Right lobe of liver (tissue), 6 donors: ENCODE measurements at places on chromosomes 3 and 15. TPM values are rescaled to one million over a fixed set of nuclear protein-coding genes. Genes with fewer than 3 reads are reported as not detected.

DNA sequence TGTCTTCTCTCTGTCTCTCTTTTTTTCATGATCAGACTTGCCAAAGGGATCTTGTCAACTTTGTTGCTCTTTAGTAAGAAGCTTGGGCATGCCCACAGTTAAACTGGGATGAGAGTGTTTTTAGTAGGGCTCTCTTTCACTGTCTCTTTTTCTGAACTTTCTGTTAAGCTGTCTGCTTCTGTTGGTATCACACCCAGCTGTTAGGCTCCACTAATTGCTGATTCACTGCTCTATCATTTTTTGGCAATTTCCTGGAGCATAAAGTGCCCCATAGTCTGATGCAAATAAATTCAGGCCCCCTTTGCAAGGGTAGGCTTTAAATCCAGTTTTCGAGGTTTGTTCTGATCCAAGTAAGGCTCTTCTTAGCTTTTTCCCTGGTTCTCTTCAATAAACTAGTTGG, 360.4 kb upstream of the ADAMTS9 start:
- H3K27me3 ChIP-seq: no peaks in the 10 kb centered on the region
- H3K27ac ChIP-seq: no peak overlapping the region
- H3K4me1 ChIP-seq: no peaks in the 10 kb centered on the region

- H3K4me3 ChIP-seq: no peak overlapping the region
- no peak overlapping the region for H3K27ac ChIP-seq
- H3K36me3 ChIP-seq: no peaks in the 10 kb centered on the region
Observed at GRCh38 chr15:50676799-50677483, 9.7 kb downstream of the TRPM7 start.

DNA sequence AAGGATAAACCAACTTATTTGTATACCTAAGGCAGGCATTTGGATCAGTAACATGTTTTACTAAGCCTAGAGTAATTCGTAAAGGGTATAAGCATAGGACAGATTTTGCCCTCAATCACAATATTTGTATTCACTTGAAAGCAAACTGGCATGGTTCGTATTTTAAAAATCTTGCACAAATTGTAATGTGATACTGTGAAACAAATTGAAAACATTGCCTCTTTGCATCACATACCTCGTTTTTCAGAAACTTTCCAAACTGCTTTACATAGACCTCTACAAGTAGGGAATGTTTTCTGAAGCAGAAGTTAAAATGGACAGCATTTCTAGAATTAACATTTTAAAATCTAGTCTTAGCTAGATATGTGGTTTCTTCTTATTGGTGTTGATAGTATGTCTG, 11.6 kb downstream of the KBTBD8 start:
- no peak overlapping the region for H3K27ac ChIP-seq
- H3K4me3 ChIP-seq: no peak overlapping the region
- no peaks in the 10 kb centered on the region for H3K4me1 ChIP-seq

- no peak for DNase-seq
- H3K4me1 ChIP-seq: no peaks in the 10 kb centered on the region
- no peaks in the 10 kb centered on the region for H3K36me3 ChIP-seq
- no peak overlapping the region for H3K27ac ChIP-seq
- H3K27me3 ChIP-seq: no peaks in the 10 kb centered on the region
- no peak overlapping the region for H3K4me3 ChIP-seq
Observed at GRCh38 chr3:135989242-135989641, 23.7 kb downstream of the PPP2R3A start.

GRCh38 chr3:184825121-184825820, 13.3 kb downstream of the VPS8 start:
- no peak overlapping the region for H3K27ac ChIP-seq
- no peak overlapping the region for H3K4me3 ChIP-seq
- no peaks in the 10 kb centered on the region for H3K4me1 ChIP-seq

DNA sequence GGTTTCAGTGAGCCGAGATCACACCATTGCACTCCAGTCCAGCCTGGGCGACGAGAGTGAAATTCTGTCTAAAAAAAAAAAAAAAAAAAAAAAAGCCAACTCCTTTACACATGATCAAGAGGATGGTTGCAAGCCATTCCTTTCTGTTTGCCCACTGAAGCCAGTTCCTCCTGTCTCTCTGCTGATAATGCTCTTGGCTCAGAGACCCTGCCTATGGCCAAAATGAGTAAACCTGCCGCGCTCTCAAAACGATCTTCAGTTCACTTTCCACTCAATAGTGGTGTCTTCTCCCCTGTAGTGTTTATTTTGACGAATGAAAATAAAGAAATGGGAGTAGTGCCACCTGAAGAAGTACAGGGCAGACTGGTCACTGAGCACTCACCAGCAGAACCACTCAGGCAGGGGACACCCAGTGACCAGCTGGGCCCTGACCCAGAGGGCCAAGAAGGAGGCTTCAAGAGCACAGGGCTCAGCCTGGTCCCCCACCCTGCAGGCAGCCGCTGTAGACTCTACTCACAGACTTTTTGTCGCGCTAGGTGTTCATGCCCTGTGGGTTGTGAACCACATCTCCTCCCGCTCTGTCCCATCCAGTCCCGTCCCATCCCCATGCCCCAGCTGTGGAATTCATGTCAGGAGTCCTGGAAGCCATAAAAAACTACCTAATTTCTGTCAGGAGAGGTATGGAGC, 23.6 kb downstream of the GRAMD2A start:
- no peaks in the 10 kb centered on the region for H3K36me3 ChIP-seq
- H3K4me1 ChIP-seq: no peaks in the 10 kb centered on the region
- DNase-seq: no peak
- no peak overlapping the region for H3K4me3 ChIP-seq

- no peaks in the 10 kb centered on the region for H3K4me1 ChIP-seq
- no peak overlapping the region for H3K4me3 ChIP-seq
- H3K27me3 ChIP-seq: no peaks in the 10 kb centered on the region
- no peak overlapping the region for H3K27ac ChIP-seq
- no peak for DNase-seq
- no peaks in the 10 kb centered on the region for H3K36me3 ChIP-seq
Observed at GRCh38 chr3:126850370-126851085, 132.4 kb upstream of the PLXNA1 start.

GRCh38 chr15:40062816-40063562, 24.0 kb upstream of the SRP14 start:
- no peak for DNase-seq
- H3K27ac ChIP-seq: no peak overlapping the region
- H3K4me1 ChIP-seq: no peaks in the 10 kb centered on the region
- no peak overlapping the region for H3K4me3 ChIP-seq
- H3K36me3 ChIP-seq: no peaks in the 10 kb centered on the region

DNA sequence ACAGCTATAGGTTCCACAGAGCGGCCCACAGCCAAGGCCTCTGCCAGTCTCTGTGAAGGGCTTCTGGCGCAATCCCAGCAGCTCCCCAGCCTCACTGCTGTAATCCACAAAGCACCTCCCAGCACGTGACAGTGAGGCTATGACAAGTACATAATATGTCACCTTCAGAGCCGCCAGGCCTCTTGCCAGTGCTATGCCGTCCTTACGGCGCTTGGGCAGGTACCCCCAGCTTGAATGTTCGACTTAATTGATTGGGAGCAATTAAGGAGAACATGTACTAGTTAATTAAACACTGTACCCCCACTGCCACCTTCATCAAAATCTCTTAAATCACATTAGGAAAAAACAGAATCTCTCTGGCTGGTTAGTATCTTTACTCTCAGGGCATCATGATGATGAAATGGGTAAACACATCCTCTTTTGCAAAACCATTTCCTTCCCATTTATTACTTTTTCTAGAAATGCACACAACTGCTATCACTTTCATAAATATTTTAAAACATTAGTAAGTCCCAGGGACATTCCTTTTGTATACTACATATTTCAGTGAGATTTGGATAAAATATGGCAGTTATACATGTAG, 169.9 kb downstream of the XXYLT1 start:
- DNase-seq: peak; percentile 72
- no peak overlapping the region for H3K27ac ChIP-seq
- H3K36me3 ChIP-seq: no peaks in the 10 kb centered on the region
- H3K27me3 ChIP-seq: no peaks in the 10 kb centered on the region

GRCh38 chr15:75350601-75351361, 3.9 kb downstream of the NEIL1 start:
- no peak overlapping the region for H3K27ac ChIP-seq
- H3K4me1 ChIP-seq: no peaks in the 10 kb centered on the region
- H3K4me3 ChIP-seq: no peak overlapping the region
- H3K27me3 ChIP-seq: no peaks in the 10 kb centered on the region

- H3K27ac ChIP-seq: no peak overlapping the region
- H3K27me3 ChIP-seq: no peaks in the 10 kb centered on the region
- H3K4me3 ChIP-seq: no peak overlapping the region
- H3K36me3 ChIP-seq: no peaks in the 10 kb centered on the region
- DNase-seq: no peak
Observed at GRCh38 chr3:150742679-150743078, 20.3 kb downstream of the SIAH2 start.

- H3K4me1 ChIP-seq: no peaks in the 10 kb centered on the region
- no peaks in the 10 kb centered on the region for H3K27me3 ChIP-seq
Observed at GRCh38 chr3:113249601-113250000, 38.2 kb downstream of the BOC start.

DNA sequence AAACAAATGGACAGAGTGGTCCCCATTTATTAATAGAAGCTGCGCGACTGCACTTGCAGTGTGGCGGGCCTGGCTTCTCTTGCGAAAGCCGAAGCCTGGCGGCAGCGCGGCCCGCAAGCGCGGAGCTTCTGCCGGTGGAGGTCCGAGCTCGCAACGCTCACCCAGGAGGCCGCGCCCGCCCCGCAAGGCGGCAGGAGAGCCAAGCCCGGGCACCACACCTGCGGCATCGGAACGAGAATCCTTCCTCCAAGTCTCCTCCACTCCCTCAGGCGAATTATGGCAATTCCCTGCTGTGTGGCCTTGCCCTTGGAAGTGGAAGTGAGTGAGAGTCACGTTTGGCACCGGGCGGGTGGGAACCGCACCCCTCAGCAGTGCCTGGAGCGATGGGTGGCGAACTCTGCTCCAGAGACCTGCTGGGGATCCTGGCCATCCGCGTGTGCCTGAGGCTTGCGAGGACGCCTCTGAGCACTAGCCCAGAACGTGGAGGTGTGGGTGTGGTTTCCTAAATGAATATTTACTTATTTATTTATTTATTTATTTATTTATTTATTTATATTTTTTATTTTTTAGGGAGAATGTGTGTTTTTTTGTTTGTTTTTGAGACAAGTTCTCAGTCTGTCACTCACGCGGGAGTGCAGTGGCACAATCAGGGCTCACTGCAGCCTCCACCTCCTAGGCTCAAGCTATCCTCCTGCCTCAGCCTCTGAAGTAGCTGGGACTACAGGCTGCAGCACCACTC, 133.7 kb upstream of the UBE2E1 start:
- H3K4me3 ChIP-seq: peak overlapping the region; percentile 5
- no peaks in the 10 kb centered on the region for H3K4me1 ChIP-seq
- no peaks in the 10 kb centered on the region for H3K27me3 ChIP-seq
- DNase-seq: no peak

DNA sequence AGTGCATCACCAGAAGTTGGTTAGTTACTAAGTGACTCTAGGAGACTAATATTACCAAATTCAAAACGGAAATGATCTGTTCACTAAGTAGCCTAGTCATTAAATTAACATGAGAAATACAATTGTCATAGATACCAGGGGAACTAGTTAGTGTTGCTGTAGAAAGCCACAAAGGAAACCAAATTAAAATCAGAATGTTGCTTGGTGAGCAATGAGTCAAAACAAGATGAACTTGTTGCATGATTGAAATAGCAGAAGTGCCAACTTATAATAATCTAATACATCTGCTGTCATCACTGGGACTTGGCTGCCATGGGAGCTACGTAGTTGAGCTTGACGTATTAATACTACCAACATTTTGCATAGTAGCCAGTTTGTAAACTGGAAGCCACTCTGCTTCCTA, 458.1 kb downstream of the DIPK2A start:
- H3K36me3 ChIP-seq: no peaks in the 10 kb centered on the region
- H3K4me1 ChIP-seq: no peaks in the 10 kb centered on the region
- no peak for DNase-seq
- H3K27me3 ChIP-seq: no peaks in the 10 kb centered on the region
- H3K4me3 ChIP-seq: no peak overlapping the region
- no peak overlapping the region for H3K27ac ChIP-seq

- no peaks in the 10 kb centered on the region for H3K36me3 ChIP-seq
- H3K4me1 ChIP-seq: no peaks in the 10 kb centered on the region
- no peaks in the 10 kb centered on the region for H3K27me3 ChIP-seq
Observed at GRCh38 chr3:50453907-50454306, 49.5 kb downstream of the CACNA2D2 start.

DNA sequence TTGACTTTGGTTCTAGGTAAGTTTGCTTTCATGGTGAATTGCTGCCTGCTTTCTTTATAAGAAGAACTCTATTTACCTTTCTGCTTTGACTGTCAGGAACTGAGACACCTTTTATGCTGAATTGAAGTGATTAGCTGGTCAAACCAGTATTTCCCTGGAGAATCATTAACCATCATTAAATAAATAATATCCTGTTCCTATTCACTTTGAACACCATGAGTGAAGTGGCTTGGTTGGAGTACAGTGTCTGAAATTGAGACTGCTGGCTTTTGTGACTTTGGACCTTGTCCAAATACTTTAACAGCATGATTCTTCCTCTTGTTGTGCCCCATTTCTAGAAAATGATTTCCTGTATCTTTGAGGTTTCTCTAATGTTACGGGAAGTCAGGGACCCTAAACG, 5.6 kb upstream of the TMEM62 start:
- no peak overlapping the region for H3K27ac ChIP-seq
- H3K4me1 ChIP-seq: no peaks in the 10 kb centered on the region
- DNase-seq: no peak
- H3K27me3 ChIP-seq: no peaks in the 10 kb centered on the region
- H3K4me3 ChIP-seq: no peak overlapping the region
- H3K36me3 ChIP-seq: no peaks in the 10 kb centered on the region

- H3K4me1 ChIP-seq: peaks cover 41% of the 10 kb centered on the region
- DNase-seq: no peak
- H3K36me3 ChIP-seq: no peaks in the 10 kb centered on the region
- no peak overlapping the region for H3K27ac ChIP-seq
Observed at GRCh38 chr3:45655906-45656305, 33.3 kb upstream of the SACM1L start.

DNA sequence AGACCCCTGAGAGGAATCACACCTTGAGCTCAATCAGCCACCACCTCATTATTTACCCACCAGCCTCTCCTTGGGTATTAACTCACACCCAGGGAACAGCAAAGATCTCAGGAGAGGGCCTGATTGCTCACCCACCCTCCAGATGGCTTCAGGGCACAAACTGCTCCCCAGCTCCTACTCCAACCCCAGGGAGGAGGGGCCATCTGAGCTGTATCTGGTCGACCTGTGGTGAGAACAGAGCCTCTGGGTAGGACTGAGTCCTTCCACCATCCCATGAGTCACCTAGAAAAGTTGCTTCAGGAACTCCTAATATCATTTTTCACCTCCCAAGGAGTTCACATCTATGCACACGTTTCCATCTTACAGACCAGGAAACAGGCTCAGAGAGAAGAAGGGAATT, 44.8 kb upstream of the HES1 start:
- peaks cover 18% of the 10 kb centered on the region for H3K4me1 ChIP-seq
- H3K27me3 ChIP-seq: no peaks in the 10 kb centered on the region
- no peak for DNase-seq

GRCh38 chr3:67558426-67558825, 96.0 kb downstream of the SUCLG2 start:
- H3K4me3 ChIP-seq: no peak overlapping the region
- no peaks in the 10 kb centered on the region for H3K36me3 ChIP-seq
- H3K27ac ChIP-seq: no peak overlapping the region
- H3K4me1 ChIP-seq: no peaks in the 10 kb centered on the region
- H3K27me3 ChIP-seq: no peaks in the 10 kb centered on the region
- no peak for DNase-seq

TMEM212 gene
- total RNA-seq: not detected

CCDC32 gene
- 8.3 TPM for total RNA-seq

CHRM5 gene
- total RNA-seq: not detected

CCR3 gene
- not detected for total RNA-seq

VPS39 gene
- 16.6 TPM for total RNA-seq

LNP1 gene
- total RNA-seq: 1.9 TPM
